Panc1 (cell line): ENCODE measurements at places on chromosomes 6 and 20.

GRCh38 chr20:64038565-64039292 is 2.7 kb downstream of the C20orf204 start:
- no peak for DNase-seq

DNA sequence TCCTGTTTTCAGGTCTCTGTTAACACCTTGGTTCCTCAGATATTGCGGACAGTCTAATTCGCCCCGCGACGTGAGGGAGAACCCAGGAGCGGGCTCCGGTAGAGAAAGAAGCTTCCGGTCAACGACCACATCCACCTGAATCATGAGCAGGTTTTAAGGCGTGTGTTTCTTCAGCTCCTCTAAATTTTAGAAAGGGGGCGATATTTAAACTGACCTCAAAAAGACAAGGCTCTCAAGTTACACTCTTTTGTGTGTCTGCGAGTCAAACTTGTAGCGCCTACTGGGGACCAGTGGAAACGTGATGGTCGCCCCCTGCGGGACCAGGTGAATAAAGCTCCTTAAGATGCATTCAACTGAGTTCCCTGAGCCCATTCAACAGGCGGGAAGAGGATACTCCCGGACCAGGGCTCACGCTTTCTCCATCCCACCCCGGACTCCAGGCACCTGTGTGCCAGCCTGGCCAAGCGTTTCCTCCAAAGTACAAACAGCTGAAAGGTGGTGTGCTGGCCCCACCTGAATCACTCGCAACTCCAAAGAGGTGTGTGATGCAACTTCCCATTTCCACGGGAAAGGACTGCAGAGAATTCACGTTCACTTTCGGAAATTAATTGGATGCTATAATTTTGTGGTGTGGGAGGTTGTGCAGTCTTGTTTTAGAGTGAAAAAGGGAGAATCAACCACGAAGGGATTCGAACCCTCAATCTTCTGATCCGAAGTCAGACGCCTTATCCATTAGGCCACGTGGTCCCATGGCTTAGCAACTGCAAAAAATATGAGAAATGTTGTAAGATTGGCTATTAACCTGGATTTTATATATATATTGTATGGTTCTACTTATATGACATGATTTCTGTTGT is 17.0 kb downstream of the GPX5 start:
- DNase-seq: peak; percentile 97

DNA sequence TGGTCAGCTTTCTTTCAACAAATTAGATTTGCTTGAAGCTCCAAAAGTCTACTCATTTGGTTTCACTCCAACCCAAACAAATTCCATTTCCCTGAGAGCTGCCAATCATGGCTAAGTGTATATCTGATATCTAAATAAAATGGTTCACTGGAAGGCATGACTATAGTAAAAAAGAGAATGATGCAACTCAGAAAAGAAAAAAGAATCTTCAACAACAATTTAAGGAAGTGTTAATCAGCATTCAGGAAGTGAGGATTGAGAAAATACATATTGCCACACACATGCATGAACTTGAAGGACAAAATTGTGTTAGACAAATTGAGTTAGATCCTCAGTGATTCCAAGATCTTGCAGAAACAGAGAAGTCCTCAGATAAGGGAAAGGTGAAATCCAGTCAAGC is 972.9 kb upstream of the FLRT3 start:
- no peak for DNase-seq

- DNase-seq: peak; percentile 56
Measured at GRCh38 chr6:155201461-155202226, 62.2 kb upstream of the CLDN20 start.

GRCh38 chr6:152746172-152746553 is 4.4 kb upstream of the VIP start:
- peak; percentile 42 for DNase-seq

- DNase-seq: no peak
Measured at GRCh38 chr20:64041040-64041780, 5.2 kb downstream of the C20orf204 start.

DNA sequence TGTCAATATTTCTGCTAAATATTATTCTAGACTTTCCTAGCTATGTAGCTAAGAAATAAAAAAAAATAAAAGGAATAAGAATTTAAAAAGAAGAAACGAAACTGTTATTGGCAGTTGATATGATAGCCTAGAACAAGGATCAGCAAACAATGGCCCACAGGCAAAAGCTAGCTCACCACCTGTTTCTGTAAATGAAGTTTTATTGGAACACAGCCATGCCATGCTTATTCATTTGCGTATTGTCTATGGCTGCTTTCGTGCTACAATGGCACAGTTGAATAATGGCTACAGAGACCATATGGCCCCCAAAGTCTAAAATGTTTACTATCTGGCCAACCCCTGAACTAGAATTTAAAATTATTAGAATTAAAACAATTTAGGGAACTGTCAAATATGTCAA is 952.6 kb upstream of the MAP3K7 start:
- DNase-seq: no peak

GRCh38 chr6:139364302-139364981 is 10.0 kb downstream of the CITED2 start:
- no peak for DNase-seq

- DNase-seq: no peak
Measured at GRCh38 chr6:91293395-91293794, 706.5 kb upstream of the MAP3K7 start.

GRCh38 chr6:12947151-12947871 is 230.7 kb downstream of the PHACTR1 start:
- DNase-seq: no peak

- DNase-seq: no peak
Measured at GRCh38 chr6:169981969-169982368, 230.5 kb downstream of the ERMARD start.

GRCh38 chr6:28607990-28608389 is 82.3 kb downstream of the GPX5 start:
- no peak for DNase-seq

DNA sequence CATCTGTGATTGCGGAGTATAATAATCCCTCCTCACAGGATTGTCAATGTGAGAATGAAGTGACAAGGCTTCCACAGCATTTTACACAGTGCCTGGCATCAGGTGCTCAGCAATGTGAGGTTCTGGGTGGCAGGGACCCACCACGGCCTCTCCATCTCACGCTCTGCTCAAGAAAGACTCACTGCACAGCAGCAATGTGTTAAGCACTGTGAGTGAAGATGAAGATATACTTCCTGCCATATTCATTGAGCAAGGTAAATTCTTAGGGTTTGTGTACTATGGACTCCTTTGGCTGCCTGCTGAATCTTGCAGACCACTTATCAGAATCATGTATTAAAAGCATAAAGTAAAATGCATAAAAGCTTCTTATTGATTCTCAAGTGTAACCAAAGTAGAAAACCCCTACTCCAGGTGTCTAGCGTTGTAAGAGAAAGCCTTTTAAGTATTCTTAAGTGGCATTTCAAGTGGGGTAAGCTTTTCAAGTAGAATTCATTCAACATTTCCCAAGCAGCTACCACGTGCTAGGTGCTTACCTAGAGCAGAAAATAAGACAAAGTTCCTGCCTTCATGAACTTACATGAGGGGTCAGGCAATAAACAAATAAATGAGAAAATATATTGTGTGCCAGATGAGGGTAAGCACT is 17.0 kb upstream of the MEP1A start:
- no peak for DNase-seq

GRCh38 chr6:167094820-167095637 is 27.9 kb upstream of the CCR6 start:
- DNase-seq: no peak

DNA sequence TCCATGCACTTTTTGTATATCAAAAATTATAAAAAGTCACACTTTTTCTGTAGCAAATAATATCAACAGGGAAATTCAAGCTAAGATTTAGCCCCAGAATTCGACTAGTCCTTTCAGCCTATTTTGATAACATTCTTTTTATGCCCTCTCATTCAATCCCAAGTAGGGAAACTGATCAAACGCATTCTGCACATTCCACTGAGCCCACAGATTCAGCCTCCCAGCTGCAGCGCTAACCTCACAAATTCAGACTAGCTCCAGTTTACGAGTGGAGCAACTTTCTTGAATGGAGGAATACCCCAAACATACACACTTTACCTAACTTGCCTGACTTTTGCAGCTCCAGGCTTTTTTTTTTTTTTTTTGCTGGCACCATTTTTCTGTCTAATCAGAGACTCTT is 70.3 kb upstream of the HEY2 start:
- DNase-seq: no peak

GRCh38 chr20:24704899-24705298 is 235.5 kb downstream of the SYNDIG1 start:
- DNase-seq: no peak

DNA sequence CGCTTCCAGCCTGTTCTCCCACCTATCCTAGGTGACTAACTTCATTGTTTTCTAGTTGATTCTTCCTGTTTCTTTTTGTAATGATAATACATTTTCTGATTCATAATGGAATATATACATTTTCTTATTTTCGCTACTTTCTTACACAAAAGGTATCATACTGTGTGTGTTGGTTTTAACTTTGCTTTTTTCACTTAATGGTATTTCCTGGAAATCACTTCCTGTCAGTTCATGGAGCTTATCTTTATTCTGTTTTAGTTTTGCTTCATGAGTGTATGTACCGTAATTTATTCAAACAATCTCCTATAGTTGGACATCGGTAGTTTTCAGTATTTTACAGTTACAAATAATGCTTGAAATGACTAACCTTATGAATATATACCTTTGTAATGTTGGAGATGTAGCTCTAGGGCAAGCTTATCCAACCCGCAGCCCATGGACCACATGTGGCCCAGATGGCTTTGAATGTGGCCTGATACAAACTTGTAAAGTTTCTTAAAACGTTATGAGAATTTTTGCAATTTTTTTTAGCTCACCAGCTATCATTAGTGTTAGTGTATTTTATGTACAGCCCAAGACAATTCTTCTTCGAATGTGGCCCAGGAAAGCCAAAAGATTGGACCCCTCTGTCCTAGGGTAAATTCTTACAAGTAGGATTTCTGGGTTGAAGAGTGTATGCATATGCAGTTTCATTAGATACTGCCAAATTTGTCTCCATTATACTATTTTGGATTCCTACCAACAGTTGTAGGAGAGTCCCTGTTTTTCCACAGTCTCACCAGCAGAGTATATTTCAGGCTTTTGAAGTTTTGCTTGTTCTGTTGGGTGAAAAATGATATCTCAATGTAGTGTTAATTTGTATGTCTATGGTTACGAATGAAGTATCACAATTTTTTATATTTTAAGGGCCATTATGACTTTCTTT is 16.7 kb downstream of the TRMT11 start:
- DNase-seq: no peak

DNA sequence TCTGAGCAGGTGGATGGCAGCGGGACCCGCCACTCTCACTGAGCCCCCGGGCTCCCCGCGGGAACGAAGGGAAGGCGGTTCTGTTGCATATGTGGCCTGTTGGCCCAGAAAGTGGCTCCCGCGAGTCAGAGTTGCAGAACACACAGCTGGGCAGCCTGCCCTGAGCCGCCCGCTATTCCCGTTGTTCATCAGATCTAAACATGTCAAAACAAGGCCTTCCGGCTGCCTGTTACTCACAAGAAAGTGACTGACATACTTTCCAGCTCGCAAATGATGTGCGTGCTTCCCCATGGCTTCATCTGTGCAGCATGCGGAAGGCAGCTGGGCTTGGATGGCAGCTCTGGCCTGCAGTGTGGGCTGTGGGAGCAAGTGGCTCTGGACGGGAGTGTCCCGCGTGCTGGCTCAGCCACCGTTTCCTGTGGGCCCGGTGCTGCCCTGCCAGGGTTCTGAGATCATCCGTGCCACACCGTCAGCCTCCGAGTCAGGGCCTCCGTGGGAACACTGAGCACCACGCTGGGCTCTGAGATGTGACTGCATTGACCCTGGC is 227.3 kb downstream of the ERMARD start:
- no peak for DNase-seq

DNA sequence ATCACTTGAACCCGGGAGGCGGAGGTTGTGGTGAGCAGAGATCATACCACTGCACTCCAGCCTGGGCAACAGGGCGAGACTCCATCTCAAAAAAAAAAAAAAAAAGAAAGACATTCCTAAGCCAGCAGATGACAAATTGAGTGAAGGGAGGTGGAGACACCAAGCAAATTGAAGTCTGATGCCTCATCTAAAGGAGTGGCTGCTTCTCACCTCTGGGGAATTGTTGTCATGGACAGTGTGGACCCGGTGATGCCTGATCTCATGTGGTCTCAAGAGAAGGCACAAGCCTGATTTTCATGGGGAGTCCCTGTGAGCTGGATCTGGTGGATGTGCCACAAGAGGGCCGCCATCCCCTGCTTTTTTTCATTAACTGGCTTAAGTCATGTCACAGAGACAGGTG is 272.0 kb downstream of the ZNF217 start:
- no peak for DNase-seq

DNA sequence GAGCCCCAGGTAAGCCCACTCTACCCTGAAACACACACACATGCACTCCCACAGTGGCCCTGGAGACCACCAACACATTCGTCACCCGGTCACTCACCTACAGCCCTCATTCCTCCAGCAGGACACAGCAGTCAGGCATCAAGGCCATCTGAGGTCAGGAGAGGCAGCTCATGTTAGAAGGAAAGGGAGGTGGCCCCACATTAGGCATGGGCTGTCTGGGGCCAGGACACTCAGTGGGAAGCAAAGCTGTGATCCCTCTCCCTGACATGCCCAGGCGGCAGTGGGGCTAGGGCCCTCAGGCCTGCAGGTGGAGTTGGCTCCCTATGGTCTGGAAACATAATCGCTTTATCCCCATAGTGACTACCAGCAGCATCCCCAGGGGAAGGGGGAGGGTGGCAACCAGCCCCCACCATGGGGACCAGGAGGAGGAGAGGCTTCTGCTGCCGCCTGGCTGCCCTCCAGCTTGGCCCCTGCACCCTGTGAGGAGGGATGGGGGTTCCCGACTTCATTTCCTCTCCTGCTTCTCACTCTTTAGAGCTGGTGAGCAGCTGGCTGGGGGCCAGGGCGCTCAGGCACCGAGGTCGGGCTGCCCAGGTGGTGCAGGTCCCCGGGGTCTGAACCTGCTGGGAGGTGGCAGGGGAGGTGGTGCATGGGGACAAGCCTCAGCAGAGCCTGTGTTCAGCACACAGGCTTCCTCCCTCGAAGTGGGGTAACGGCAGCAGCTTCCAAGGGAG is 76.6 kb upstream of the CST7 start:
- no peak for DNase-seq

- DNase-seq: no peak
Measured at GRCh38 chr6:138681627-138682026, 91.9 kb upstream of the CCDC28A start.

DNA sequence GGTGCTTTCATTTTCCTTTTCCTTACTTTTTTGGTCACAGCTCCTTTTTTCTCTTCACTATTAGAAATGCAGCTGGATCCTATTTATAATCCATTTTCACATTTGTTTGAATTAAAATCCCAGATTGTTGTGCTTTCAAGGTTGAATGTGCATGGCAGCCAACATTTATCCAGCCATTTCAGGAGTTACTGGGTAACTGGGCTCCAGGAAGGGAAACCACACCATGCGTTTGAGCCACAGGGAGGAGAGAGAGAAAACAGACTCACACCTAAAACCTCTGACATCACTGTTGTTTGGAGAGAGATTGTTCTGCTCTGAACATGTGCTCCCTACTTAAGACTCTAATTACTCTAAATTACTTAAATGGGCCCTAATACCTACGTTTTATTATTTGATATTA is 173.4 kb downstream of the BMP2 start:
- DNase-seq: no peak

GRCh38 chr6:15522026-15522425 is 140.8 kb downstream of the DTNBP1 start:
- no peak for DNase-seq
